Bone marrow (tissue), 2 donors: ENCODE measurements at places on chromosomes 4 and X.

GRCh38 chr4:7031558-7032449, 11.4 kb upstream of the TADA2B start:
- DNase-seq = no peak

GRCh38 chr4:37675587-37676290, 10.4 kb downstream of the RELL1 start:
- DNase-seq = no peak

GRCh38 chr4:105145156-105145902, 1.3 kb upstream of the TET2 start:
- DNase-seq = no peak

- no peak for DNase-seq
Measured at GRCh38 chrX:15816886-15817285, 26.6 kb downstream of the ZRSR2 start.

- DNase-seq = no peak
Measured at GRCh38 chr4:1768367-1769034, 24.6 kb upstream of the FGFR3 start.

- no peak for DNase-seq
Measured at GRCh38 chrX:2540426-2540947, 39.7 kb upstream of the DHRSX start.

GRCh38 chr4:119655111-119655837, 26.7 kb upstream of the PDE5A start:
- no peak for DNase-seq

DNA sequence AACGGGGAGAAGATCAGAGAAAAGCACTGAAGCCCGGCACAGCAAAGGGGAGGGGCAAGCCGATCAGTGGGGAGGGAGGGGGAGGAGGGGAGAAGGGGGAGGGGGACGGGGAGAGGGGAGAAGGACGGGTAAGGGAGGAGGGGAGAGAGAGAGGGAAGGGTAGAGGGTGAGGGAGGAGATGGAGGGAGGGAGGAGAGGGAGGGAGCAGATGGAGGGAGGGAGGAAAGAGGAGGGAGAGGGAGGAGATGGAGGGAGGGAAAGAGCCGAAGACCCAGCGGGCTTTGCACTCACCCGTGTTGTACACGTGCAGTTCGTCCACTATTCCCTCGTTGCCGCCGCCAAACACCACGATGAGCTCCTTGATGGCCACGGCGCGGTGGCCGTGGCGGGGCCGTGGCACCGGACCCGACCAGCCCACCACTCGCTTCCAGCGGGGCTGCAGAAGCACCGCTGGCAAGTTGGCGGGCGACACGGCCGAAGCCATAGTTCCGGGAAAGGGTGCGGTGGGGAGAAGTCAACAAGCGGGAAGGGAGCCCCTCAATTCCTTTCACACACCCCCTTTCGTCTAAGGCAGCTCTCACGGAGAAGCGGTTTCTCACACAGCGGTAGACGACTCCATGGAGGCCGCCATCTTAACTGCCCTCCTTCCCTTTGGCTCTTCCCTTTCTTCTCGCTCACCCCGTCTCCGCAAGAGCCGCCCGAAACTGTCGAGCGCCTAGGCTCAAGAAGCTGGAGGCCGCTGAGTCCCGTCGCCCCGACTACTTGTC, 1.1 kb downstream of the HCFC1 start:
- DNase-seq = peak; percentile 18

- no peak for DNase-seq
Measured at GRCh38 chrX:65878456-65878855, 161.4 kb downstream of the VSIG4 start.

- no peak for DNase-seq
Measured at GRCh38 chr4:18733961-18734360, 712.4 kb upstream of the LCORL start.

GRCh38 chr4:27568236-27568951, 707.8 kb downstream of the STIM2 start:
- DNase-seq = no peak

DNA sequence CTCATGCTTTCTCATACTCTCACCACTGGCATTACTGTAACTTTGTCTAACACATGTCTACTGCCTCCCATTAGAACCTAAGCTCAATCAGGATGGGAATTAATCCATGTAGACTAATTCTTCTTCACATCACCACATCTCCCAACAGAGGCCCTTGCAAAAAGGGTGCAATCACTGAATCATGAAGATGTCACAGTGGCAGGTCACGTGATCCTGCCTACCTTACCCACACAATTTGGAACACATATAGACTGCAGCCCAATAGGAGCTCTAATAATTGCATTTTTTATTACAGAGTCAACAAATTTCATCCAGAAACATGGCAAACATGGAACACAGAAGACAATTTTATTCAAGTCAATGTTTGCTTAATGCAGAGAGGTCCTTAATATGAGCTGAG, 146.6 kb downstream of the NR3C2 start:
- no peak for DNase-seq

DNA sequence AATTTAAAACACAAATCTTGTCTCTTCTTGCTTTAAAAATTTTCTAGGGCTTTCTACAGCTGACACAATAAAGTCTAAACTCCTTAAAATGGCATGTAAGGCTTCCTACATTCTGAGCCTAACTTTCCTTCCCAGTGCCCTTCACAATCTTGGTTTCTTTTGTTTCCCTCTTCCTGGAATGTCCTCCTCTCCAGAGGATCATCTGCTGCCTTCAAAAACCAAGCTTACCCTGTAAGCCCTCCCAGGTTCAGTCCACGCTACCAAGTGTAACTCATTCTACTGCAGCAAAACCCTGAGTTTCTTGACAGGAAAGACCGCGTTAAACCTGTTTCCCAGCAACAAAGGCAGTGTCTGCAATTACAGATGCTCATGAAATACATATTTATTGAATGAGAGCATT, 91.3 kb downstream of the SHISA3 start:
- no peak for DNase-seq
